Activated naive CD8-positive, alpha-beta T cell treated with anti-CD3 and anti-CD28 coated beads, Interleukin-2, amount 10 ng/mL, durations not matched to agents 7 days and 5 days (primary cell): ENCODE measurements at places on chromosomes 4 and X.

GRCh38 chr4:120555058-120555457 lies 367.5 kb downstream of the PRDM5 start:
- DNase-seq: no peak

DNA sequence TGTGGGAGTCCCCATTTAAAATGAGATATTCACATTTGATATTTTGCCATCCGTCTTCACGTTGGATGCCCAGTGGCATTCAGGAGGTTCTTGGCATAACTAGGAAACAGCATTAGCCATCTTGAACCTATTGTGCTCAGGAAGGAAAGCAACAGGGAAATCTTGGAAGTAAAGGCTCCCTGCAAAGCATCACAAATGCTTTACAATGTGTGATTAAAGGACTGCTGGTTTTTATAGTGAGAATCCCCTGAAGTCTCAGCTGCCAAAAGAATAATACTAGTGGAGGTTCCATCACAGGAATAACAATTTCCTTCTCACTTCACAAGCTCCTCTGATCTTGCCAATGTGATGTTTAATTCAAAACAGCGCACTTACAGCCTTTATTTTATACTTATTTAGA lies 49.7 kb upstream of the NPNT start:
- DNase-seq: no peak

- DNase-seq: no peak
Measured at GRCh38 chrX:139982856-139983255, 17.5 kb upstream of the CXorf66 start.

DNA sequence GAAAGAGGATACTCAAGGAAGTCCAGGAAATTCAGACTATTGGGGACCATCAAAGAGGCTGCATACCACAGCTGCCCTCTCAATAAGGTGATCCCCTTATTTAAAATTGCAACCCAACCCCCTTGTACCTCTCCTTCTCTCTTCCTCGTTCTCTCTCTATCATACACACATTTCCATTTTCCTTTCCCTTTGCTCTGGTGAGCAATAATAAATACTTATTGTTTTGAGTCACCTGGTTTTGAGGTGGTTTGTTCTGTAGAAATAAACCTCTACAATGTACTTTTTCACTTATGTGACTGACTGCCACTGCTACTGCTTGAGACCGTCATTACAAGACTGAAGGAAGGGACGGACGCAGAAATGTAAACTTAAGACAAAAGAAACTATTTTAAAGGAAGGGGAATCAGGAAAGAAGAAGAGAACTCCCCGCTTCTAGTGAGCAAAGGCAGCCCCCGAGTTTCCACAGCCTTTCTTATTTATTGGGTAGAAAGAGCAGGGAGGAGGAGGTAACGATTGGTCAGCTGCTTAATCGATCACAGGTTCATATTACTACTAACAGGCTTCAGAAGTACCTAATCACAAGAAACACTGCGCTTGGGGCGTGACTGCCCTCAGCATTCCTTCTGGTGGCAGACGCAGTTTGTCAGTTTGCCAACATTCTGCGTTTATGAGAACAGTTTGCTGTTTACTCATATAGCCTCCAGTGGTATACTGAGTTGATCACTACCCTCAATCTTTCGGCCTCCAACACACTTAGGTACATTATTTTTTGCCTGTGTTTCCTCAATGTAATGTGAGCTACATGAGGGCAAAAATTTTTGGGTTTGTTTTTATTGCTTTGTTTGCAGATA lies 16.9 kb upstream of the TMEM165 start:
- DNase-seq: no peak

GRCh38 chrX:15985937-15986336 lies 131.3 kb upstream of the AP1S2 start:
- no peak for DNase-seq
